ENCODE measurements at places on chromosomes 7 and 10.

- no peak for DNase-seq
Observed at GRCh38 chr10:8424555-8425211, 370.2 kb downstream of the GATA3 start.

- no peak for DNase-seq
Observed at GRCh38 chr7:105130580-105130979, 116.6 kb downstream of the KMT2E start.

DNA sequence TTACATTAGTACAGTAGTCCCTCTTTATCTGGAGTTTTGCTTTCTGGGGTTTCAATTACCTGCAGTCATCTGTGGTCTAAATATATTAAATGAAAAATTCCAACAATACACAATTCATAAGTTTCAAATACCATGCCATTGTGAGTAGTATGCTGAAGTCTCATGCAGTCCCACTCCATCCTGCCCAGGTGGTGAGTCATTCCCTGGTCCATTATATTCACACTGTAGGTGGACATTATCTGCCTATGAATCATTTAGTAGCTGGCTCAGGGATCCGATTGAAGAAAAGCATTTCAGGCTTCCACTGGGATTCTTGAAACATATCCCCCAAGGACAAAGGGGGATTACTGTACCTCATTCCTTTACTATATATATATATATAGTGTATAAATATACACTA is 298.2 kb upstream of the GALNT17 start:
- no peak for DNase-seq

DNA sequence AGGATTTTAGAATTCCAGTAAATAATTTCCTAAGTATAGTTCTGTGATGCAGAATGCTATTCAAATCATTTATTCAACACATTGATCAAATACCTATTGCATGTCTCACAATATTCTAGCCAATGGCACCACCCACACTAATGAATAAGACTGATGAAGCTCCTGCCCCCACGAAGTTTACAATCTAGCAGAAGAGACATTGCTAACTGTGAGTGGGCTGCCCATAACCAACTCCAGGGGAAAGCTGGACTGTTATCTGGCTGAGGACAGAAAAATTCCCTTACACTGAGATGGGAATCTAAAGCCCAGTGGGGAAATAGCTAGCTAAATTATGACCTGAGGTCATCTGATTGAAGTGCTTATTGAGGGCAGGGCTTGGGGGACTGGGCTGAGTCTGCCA is 128.8 kb upstream of the LYZL2 start:
- no peak for DNase-seq

DNA sequence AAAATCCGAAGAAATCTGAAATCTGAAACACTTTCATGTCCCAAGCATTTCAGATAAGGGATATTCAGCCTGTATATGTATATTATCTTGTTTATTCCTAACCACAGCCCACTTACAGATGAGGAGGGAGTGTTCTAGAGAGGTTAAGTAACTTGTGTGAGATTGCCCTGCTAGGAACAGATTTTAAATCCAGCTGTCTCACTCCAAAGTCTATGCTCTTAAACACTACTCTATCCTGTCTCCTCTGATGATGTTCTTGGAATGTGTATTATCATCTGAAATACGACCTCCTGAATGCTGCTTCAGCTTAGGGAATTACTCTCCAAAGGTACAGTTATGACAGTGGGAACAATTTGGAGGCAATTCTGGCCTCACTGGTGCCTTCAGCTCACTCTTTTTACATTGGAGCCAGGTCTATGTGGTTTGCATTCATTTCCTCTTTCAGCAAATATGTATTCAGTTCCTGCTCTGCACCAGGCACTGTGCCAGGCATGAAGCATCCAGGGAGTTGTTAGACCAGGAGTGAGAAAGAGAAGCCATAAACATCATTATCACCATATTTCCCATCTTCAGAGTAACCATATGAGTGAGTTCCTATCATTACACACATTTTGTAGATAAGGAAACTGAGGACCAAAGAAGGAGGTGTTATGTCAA is 70.2 kb downstream of the NOC3L start:
- no peak for DNase-seq

DNA sequence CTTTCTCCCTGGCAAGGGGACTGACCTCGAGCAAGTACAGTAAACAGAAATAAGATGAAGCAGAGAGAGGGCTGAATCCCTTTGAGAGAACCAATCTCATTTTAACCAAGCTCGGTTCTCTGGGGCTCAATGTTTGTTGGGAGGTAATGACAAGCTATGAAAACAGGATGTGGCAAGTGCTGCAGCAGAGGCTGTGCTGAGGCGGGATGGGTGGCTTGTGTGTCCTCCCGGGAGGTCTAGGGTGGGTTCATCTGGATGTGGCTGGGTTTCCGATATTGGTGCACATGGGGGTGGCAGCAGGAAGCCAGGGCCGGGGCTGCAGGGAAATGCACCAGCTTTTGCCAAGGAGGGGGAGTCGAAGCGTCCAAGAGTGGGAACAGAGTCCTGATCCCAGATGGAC is 84.5 kb downstream of the AOAH start:
- DNase-seq: peak; percentile 7

GRCh38 chr7:157009778-157010587 is 480 bp downstream of the MNX1 start:
- DNase-seq: no peak

- DNase-seq: no peak
Observed at GRCh38 chr7:2810682-2811415, 33.3 kb downstream of the GNA12 start.

- DNase-seq: no peak
Observed at GRCh38 chr7:37081436-37081835, 357.1 kb upstream of the AOAH start.

DNA sequence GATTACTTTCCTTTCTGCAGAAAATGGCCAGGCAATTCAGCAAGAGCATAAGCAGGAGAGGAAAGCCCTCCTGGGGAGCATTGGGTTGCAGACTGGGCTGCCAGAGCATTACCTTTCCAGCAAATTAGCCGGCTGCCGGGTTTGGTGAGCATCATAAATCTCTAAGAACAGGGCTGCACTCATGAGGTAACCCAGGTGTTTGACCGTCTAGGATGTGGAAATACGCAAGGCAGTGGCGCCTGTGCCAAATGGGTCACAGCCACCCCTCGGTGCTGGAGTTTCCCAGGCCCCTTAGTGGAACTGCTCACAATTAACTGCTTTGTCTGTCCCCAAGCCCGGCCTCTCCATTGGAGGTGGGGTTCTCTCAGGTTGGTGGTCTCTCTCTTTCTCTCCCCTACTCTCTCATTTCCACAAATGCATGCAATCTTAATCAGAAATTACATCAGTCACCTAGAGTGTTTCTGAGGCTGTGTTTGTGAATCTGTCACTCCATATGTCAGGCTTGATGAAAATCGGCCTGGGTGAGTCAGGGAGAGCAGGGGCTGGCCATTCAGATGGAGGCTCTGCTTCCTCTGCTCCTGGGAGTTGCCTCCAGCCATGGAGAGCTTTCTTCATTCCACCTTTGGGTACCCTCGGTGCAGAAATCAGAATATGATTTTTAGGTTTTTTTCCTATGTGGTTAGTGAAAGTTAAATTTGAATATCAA is 26.7 kb downstream of the PTN start:
- DNase-seq: no peak

- no peak for DNase-seq
Observed at GRCh38 chr7:133770863-133771492, 356.2 kb upstream of the LRGUK start.

- no peak for DNase-seq
Observed at GRCh38 chr7:154996756-154997155, 6.2 kb downstream of the PAXIP1 start.

- DNase-seq: no peak
Observed at GRCh38 chr10:124450012-124450782, at the start of gene NKX1-2. NKX1-2 (minus strand) TSS chr10:124450035; CDS start chr10:124449943, 92 bp downstream.

- no peak for DNase-seq
Observed at GRCh38 chr7:90709501-90710465, 113.7 kb downstream of the CDK14 start.

DNA sequence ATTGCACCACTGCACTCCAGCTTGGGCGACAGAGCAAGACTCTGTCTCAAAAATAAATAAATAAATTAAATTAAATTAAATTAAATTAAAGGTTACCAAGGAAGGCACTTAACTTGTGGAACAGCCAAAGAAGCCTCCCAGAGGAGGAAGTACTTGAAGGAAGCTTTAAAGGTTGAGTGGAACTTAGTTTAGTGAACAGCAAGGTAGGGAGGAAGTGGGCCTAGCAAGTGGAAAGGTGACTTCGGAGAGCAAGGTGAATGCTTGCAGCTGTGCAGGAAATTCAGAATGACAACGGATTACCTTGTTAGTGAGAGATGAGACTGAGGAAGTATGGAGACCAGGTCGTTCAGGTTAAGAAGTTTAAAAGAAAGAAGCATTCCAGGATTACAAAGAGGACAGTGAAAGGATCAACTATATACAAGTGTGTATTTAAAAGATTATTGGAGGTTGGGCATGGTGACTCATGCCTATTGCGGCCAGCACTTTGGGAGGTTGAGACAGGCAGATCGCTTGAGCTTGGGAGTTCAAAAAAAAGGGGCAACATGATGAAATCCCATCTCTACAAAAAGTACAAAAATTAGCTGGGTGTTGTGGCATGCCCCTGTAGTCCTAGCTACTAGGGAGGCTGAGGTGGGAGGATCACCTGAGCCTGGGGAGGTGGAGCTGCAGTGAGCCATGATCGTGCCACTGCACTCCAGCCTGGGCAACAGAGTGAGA is 12.8 kb upstream of the RPEL1 start:
- DNase-seq: no peak

GRCh38 chr10:8534096-8534495 is 479.6 kb downstream of the GATA3 start:
- no peak for DNase-seq

DNA sequence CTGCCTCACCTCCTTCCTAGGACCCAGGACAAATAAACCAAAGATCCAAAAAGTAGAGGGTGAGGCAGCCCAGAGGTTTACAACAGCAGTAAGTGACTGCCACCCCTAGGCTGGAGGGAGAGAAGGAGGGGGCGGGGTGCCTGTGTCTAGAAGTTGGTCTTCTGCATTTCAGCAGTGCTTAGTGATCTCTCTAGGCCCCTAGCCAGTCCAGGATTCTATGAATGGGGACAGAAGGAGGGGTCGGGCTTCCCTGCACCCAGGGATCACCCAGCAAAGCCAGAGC is 62.8 kb upstream of the KDM7A start:
- no peak for DNase-seq

DNA sequence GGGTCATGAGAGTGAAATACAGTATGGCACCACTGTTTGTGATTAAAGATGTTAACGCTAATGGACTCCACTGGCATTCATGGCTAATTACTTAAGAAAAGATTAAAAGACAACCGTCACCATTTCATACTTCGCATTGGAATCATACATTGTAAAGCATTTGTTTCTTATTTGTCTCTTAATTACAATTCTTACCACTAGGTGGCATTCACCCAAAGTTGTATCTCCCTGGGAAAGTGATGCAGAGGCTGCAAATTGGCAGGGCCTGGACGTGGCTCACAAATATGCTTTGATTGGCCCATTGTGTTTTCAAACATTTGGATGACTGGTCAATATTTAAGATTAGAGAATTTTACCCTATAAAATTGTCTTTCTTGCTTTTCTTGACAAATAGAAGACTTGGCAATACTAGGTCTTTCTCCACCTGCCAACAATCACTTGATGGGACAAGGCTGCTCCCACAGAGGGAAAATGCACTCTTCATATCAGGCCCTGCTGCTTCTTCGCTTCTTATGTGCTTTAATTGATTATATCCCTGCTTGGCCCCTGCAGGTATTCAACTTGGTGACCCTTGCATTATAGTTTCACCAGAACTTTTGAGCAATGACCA is 72.1 kb upstream of the STARD3NL start:
- no peak for DNase-seq

DNA sequence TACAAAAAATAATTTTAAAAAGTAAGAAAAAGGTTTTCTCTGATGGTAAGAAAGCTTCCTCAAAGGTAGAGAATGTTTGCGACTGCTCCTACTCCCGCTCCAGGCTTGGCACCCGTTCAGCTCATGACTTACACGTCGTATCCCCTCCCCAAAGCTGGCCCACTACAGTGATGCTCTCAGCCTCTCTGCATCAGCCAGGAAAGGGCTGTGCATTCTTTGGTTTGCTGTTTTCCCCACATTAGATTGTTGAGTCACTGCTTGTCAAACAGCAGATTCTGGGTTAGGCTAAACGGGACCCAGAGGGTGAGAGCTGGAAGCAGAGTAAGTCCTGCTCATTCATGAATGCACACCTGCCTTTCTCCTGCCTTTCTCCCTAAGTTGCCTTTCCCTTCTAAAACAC is 54.7 kb upstream of the NMT2 start:
- no peak for DNase-seq

DNA sequence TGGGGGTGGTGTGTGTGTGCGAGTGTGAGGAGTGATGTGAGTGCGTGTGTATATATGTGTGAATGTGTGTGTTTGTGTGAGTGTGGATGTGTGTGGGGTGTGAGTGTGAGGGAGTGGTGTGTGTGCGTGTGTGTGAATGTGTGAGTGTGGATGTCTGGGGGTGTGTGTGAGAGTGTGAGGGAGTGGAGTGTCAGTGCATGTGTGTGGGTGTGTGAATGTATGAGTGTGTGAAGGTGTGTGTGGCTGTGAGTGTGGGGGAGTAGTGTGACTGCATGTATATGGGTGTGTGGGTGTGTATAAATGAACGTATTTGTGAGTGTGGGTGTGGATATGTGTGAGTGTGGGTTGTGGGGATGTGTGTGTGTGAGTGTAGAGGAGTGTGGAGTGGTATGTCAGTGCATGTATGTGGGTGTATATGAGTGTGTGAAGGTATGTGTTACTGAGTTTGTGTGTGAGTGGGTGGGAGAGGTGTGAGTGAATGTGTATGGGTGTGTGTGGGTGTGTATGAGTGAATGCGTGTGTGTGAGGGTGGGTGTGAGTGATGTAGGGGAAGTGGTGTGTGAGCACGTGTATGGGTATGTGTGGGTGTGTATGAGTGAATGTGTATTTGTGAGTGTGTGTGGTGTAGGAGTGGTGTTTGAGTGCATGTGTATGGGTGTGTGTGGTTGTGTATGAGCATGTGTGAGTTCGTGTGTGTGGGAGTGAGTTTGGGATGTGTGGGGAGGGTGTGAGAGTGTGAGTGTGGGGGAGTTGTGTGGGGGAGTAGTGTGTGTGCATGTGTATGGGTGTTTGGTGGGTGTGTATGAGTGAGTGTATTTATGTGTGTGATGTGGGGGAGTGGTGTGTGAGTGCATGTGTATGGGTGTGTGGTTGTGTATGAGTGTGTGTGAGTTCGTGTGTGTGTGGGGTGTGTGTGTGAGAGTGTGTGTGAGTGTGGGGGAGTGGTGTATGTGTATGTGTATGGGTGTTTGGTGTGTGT is 28.5 kb upstream of the NUB1 start:
- DNase-seq: no peak

GRCh38 chr10:14678637-14679036 is 96.1 kb downstream of the FAM107B start:
- DNase-seq: no peak

DNA sequence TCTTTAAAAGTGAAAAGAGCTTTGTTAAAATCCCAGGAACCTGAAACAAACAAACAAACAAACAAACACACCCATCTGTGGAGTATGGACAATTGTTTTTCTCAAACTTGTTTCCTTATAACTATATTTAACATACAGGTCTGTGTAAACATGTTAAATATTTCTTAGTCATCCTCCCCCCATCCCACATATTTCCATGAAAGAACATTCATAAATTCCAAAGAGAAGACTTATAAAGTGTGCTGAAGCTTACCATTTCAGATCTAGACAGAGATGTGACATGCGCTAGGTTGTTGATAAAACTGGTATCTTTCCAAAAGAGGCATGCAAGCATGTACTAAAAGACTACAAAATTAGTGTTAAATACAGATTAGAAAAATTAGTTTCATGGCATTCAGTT is 6.5 kb downstream of the FKBP14 start:
- DNase-seq: no peak
